ENCODE measurements at places on chromosomes 12 and 14.

GRCh38 chr14:79363291-79363690 lies 848.0 kb downstream of the DIO2 start:
- no peak for DNase-seq

- no peak for DNase-seq
Measured at GRCh38 chr12:96472384-96472783, 17.0 kb upstream of the CFAP54 start.

DNA sequence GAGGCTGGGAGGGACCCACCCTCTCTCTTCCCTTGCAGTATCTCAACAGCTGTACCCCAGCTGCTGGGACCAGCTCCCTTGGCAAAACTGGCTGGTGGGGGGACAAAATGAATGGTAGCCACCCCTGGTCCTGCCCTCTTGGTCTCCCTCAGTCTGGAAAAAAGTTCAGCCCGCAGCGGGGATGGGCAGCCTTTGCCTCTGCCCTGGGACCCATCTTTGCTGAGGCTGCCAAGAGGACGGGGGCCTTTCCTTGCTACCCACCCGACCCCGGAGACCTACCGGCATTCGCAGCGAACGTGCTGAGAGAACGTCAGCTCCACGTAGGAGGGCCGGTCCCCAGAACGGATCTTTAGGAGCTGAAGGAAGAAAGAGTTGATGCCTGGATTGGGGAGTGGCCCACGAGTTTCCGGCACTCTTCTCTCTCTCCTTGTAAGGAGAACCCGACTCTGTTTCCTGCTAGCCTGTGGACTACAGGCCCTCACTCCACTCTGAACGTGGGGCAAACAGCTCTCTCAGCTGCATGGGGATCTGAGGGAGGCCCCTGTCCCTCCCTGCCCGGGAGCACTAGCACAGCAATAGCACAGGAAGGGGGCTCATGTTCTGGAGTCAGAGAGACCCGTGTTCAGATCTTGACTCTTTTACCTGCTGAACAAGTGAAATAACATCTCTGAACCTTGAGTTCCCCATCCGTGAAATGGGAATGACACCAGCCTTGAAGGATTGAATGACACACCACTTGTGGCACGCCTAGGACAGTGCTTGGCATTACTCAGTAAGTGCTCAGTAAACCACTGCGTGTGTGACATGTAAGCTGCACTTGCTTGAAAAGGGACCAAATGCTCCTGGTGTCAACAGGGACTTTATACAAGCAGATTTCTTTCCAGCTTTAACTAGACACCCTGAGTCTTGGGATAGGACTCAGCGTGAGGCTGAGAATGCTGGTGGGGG lies 6.9 kb downstream of the PGF start:
- DNase-seq: no peak

DNA sequence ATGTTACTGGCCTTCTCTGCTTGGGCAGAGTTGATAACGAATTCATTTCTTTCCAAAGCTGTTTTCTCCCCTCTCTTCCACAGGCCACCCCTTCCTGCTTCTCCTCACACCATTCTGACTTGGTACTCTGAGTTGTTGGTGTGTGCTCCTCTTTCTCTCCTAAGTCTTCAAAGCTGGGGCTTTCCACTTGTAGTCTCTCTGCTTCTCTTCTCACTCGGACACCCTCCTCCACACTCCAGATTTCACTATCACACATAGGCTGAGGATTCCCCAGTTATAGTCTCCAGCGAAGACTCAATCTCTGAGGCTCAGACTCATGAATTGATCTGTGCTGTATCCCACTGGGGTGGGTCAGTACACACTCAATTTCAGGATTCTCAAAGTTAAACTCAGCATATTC lies 201.0 kb downstream of the SSPN start:
- no peak for DNase-seq

GRCh38 chr14:58808828-58809227 lies 171.1 kb downstream of the DACT1 start:
- DNase-seq: no peak

DNA sequence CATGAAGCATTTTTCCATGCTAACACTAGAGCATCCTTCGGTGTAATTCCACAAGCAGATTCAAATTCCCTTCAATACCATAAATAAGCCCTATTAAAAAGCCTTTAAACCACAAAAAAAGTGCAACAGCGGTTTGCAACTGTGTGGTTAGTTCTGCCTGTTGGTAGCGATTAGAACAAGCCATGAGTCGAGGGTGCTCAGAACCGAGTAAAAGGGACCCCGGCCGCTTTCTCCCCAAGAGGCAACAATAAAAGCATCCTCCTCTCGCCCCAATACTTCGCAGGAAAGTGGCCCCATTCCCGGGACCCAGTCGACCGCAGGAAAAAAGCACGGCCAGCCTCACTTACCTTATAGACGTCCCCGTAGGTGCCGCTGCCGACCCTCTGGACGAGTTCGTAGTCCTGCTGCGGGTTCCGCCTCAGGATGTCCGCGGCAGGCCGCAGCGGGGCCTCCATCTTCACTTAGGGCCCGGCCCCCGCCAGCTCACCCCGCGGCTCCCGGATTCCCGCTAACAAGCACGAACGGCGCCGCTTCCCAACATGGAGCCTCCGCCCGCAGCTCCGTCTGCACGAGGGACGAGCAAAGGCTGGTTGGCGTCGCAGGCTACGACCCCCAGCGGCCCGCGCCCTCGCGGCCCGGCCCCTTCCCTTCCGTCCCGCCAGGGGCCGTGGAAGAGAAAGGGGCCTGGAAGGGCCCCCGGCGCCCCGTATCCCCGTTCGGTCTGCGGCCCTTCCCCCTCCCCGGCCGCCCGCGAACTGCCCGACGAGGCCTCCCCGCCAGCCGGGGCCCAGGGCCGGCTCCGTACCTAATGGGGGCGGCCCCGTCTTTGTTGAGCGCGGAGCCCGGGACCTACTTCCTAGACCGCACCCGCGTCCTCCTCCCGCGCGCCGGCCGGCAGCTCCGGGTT lies 521 bp downstream of the MAP4K5 start:
- DNase-seq: no peak
